ENCODE measurements at places on chromosomes 5 and 9.

- DNase-seq, result no peak
Measured at GRCh38 chr9:97908705-97909104, 13.6 kb downstream of the TRMO start.

- DNase-seq, result no peak
Measured at GRCh38 chr9:19283072-19283710, 52.7 kb downstream of the DENND4C start.

- DNase-seq, result no peak
Measured at GRCh38 chr5:67178085-67178484, 18.5 kb downstream of the CD180 start.

DNA sequence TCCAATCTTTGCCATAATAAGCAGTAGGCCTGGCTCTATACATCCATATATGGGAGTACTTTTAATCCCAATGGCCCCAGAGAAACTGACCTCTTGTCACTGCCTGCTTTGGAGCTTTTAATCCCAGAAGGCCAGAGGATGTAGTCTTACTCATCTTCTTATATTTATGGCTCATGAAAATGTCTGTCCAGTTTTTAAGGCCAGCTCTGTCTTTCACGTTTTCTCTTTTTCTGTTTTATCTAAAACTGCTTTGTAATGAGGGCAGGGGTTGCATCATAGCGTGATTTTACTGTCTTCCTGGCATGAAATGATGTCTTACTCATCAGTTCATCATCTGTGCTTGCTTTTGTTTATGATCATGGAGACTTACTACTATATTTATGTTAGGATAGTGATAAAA is 1094.9 kb downstream of the MAT2B start:
- no peak for DNase-seq

DNA sequence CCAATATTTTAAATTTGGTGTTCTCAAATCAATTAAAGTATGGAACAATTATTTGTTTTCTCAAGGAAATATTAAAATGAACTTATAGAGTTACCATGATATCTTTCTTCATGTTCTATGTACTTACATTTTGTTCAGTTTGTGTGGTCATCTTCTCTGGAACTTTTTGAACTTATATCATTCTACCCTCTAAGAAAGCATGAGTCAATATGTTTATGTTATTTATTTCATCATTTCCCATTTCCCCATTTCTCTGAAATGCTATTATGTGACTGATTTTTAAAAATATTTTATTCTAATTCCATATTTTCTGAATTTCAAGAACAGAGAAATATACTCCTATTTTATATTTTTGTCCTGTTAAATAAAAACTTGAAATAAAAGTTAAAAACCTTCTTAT is 123.5 kb upstream of the ACOT12 start:
- no peak for DNase-seq

DNA sequence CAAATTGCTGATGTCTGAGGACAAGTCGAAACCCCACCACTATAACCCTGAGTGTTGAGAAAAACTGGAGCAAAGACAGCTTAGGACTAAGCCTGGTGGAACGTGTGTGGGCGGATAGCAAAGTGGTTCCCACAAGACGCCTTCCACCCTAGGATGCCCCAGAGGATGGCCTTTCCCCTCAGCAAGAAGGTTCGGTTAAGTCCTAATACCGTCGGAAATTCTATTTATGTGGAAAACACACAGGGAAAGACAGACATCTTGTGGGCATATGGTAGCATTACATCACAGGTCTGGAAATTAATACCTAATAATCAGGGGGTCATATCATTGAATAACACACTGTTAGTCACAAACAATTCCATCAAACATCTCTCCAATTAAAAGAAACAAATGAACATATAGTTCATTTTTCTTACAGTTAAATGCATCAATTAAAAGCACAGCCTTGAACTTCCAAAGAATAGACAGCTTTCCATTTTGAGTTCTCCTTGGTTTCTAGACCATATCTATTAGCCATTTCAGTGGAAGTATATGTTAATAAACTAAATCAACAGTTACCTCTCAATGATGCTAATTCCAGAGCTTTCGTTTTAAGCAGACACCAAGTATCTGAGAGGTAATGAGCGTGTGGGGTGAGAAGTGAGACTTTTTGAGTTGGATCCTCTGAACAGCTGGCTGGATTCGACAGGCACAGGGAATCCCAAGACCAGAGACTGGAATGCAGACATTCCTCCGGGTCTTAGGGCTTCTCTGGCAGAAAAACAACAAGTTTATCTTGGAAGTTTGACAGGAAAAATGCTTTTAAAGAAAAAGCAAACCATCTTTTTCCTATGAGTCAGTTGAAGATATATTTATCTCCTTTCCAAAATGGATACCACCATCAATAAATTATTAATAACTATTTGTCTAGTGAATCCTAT is 2.9 kb upstream of the ICE1 start:
- no peak for DNase-seq

- no peak for DNase-seq
Measured at GRCh38 chr5:154755361-154756008, at the start of gene LARP1. Gene LARP1, plus strand, starts transcription at chr5:154755377. Its CDS starts 381 bp downstream, at chr5:154755758.

GRCh38 chr5:107213025-107213424 is 457.7 kb downstream of the EFNA5 start:
- no peak for DNase-seq

DNA sequence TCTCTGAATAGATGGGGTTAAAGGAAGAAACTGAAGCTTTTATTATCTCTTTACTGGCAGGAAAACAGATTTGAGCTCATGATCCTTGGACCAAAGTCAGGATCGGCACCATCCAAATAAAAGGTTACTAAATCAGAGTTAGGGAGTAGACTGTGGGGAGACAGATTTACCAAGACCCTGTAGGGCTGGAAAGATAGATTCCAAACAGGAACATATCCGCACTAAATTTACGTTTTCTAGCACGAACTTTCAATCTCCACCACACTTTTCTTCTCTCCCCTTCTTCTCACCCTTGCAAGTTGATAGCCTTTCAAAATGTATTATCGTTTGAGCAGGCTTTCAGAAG is 120.0 kb upstream of the HMHB1 start:
- DNase-seq, result no peak

DNA sequence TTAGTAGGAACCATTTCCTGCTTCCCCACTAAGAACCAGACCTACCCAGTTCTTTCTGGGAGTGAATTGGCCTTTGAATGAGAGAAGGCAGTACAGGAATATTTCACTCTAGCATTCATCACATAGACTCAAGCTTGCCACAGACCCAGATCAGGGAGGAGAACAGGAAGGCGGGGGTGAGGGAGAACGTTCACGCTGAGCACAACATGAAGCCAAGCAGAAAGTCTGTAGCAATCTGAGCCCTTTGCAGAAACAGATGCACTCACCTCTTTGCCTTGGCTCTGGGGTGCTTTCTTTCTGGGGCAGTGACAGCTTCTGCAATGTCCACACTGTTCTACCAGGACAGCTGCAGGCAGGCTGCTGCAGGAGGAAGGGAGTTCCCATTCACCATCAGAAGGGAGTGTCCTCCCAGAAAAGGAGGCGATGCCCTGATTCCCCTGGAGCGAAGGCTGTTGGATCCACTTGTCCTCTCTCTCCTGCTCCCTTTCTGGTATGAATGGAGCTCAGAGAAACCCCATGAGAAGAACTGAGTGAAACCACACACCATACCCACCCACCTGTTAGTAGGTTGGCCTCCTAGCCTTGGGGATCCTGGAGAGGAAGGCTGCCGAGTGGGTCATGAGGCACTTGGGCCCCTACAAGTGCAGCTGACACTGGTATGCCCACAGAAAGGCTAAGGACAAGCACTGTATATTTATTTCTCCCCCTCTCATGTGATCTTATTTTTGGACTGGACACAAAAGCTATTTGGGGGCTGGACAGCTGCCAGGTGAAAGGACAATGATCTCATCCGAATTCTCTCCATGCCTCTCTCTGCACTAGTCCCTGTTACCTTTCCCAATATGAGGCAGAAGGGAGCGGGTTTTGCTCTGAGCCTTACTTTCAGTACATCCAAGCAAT is 11.7 kb upstream of the FGF1 start:
- no peak for DNase-seq

DNA sequence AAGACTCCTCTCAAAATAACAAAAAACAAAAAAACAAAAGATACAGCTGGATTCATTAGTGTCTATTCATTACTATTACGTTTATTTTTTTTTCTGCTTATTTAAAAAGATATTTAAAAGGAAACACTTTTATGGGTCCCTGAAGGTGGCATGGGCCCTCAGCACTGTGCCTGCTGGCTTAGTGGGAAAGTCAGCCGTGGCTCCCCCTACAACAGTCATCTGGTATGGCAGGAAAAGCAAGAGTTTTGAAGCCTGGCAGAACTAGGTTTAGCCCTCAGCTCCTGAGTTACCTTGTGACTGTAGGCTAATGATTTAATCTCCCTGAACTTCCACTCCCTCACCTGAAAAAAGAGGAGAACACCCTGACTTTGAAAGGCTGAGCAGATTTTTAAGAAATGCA is 135.6 kb downstream of the GOLPH3 start:
- no peak for DNase-seq

- DNase-seq, result no peak
Measured at GRCh38 chr9:98091735-98092612, 27.0 kb downstream of the TRIM14 start.

- DNase-seq, result peak; percentile 58
Measured at GRCh38 chr5:177426566-177427210, at the start of gene GRK6. Gene GRK6, plus strand, starts transcription at chr5:177426676. Its CDS starts 170 bp downstream, at chr5:177426846.

GRCh38 chr5:177520916-177521513 is 4.3 kb upstream of the DDX41 start:
- no peak for DNase-seq

- DNase-seq, result no peak
Measured at GRCh38 chr9:89680547-89681467, 76.0 kb downstream of the GADD45G start.

DNA sequence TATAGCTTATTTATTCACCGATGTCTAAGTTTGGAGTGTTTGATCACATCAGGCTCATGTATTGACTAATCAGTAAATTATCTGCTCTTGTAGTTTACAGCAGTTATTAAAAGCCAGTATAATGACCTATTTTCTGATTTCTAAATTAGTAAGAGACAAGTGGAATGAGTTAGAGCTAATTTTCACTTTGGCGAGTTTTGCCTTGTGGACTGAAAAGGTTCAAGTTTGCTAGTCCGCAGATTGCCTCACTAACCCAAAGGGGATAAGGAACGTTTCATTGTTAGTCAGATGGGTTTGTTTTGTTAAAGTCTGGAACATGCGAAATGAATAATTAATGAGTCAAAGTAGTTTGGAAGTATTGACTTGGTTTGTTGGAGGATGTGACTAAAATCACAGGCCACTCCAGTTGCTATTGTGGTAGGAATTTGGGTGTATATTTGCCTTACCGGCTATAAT is 40.1 kb downstream of the SMARCA2 start:
- no peak for DNase-seq

- no peak for DNase-seq
Measured at GRCh38 chr5:16489322-16489791, 23.8 kb upstream of the ZNF622 start.

DNA sequence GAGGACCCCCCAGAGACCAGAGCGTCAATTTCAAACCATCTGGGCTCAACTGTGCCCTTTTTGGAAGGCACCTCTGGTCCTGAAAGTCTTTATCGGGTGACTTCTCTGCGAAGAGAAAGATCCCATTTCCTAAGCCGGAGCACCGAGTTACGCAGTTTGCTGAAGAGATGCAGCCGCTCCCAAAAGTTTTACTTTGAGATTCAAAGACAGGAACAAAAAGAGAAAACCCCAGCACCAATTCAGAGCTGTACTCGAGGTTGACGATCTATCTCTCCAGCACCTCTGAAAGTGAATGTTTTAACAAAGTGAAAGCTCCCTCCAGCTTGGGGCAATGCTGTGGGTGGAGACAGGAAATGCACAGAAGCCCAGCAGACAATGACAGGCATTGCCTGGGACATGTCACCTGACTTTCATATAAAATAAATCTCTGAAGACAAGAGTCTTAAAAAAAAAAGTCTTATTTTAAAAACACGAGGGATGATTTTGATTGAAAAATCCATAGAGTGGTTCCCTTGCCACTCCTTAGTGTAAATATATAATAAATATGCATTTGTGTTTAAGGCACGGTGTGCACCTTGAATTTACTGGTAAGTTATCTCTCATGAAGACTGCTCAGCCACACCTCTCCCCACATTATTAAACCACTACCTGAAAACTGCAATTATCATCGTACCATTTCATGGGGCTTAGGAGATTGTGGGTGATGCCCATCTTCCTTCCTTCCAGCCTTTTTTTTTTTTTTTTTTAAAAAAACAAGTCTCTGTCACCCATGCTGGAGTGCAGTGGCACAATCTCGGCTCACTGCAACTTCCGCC is 79.9 kb downstream of the FNBP1 start:
- peak; percentile 74 for DNase-seq

DNA sequence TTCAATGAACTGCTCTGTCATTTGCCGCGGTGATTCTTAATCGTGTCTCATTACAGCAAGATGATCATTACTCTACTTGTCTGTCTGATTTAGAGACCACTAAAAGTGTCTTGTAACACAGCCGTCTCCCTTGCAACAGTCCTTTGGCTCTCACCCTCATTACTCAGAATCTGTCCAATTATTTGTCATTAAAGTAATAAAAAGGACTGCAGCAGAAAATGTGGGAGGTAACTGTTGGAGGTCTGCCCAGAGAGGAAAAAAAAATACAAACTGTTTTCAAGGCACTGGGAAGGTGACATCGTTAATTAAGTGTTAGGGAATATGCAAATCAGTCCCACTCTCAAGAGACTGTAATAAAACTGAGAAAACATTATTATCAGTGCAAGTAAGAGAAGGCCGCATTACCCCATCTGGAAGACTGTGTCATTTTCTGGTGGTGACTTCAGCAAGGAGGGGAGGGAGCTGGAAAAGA is 281.0 kb downstream of the RASEF start:
- no peak for DNase-seq

GRCh38 chr5:73256462-73256861 is 83.5 kb downstream of the TMEM174 start:
- DNase-seq, result no peak

GRCh38 chr5:87004101-87004500 is 263.6 kb upstream of the RASA1 start:
- DNase-seq, result no peak

- no peak for DNase-seq
Measured at GRCh38 chr5:171825051-171825450, 39.4 kb downstream of the SMIM23 start.

- no peak for DNase-seq
Measured at GRCh38 chr5:28542987-28543386, 1504.6 kb upstream of the CDH9 start.

- no peak for DNase-seq
Measured at GRCh38 chr9:137705906-137706305, 87.1 kb downstream of the EHMT1 start.
